Central memory CD4-positive, alpha-beta T cell (primary cell): ENCODE measurements at places on chromosomes 4 and X.
A peak's percentile ranks its signal among the peaks of the same experiment; 100 is the strongest.

GRCh38 chr4:113433536-113434246, 327.8 kb downstream of the CAMK2D start:
- no peak for DNase-seq

DNA sequence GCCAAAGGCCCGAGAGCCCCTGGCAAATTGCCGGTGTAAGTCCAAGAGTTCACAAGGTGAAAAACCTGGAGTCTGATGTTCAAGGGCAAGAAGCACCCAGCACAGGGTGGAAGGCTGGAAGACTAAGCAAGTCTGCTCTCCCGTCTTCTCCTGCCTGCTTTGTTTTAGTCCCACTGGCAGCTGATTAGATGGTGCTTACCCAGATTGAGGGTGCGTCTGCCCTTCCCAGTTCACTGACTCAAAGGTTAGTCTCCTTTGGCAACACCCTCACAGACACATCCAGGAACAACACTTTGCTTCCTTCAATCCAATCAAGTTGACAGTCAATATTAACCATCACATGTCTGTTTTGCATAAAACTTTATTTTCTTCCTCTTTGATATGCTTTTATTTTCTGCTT, 157.4 kb downstream of the HS3ST1 start:
- no peak for DNase-seq

GRCh38 chrX:31870267-31870666, 798.4 kb upstream of the FTHL17 start:
- DNase-seq: no peak

- no peak for DNase-seq
Observed at GRCh38 chr4:105496899-105497298, 23.0 kb upstream of the PPA2 start.

- no peak for DNase-seq
Observed at GRCh38 chr4:48178931-48179330, 44.9 kb upstream of the TXK start.

- no peak for DNase-seq
Observed at GRCh38 chr4:182324282-182324681, 81.1 kb downstream of the TENM3 start.

DNA sequence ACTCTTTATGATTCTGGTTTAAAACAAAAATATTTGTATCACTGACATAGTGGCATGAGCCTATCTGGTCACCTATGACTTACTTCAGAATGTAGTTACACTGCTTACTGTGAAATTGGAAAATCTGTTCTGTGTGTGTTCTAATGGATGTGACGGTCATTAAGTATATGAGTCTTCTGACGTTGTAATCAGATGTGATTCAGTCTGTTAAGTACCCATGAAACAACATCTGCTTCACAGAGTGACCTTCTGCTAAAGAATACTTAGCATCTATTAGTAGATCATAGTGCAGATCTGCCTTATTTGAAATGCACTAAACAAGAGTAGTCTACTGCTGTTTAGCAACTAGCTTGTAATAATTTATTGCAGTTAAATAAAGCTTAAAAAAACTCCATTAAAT, 317.1 kb downstream of the DCTD start:
- DNase-seq: no peak

- DNase-seq: no peak
Observed at GRCh38 chrX:140440876-140441275, 64.0 kb downstream of the SOX3 start.

DNA sequence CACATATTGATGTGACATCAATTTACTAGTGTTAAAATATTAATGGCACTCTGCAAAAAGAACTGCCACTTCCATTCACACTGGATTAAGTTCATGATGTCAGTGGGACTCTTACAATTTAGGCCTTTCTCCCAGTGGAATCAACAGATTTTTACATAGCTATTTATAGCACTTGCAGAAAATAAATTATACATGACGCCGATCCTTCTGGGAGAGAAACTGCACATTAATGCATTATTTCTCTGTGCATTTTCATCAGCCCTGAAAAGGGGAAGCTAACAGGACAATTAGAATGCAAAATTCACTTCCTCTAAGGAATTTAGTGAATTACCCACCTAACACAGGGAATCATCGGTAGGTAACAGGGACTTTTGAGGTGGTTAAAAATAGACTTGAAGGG, 15.7 kb downstream of the LGI2 start:
- no peak for DNase-seq

DNA sequence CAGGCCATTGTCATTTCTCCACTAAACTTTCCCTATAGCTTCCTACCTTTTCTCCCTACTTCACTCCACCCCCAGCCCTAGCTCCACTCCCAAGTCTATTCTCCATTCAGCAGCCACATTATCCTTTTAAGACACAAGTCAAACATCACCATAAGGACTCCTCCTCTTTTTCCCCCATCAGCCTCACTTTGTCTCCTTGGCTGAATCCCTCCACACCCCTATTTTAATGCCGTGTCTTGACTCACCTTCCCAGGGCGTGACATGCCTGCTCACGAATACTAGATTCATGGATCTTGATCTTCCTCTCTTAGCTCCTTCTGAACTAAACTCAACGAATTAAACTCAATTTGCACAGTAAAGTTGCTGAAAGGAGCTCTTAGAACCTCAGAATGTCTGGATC, 281.9 kb downstream of the PTTG2 start:
- no peak for DNase-seq

- no peak for DNase-seq
Observed at GRCh38 chr4:13599159-13599558, 28.4 kb downstream of the BOD1L1 start.

DNA sequence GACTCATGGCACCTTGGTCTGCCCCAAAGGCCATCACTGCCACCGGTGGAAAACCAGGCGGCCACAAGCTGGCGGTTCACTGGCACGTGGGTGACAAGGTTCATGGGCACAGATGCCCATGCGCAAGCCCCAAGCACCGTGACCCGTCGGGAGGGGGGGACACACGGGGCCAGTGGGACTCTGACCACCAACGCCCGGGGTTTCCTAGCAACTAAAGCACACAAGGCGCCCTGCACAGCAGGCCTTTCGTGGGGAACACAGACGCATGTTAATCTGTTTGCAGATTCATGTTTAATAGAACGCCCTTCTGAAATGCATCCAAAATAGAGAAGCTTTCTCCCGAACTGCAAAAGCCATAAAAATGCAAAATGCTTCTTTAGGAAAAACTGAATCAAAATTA, 43.9 kb downstream of the FAM53A start:
- DNase-seq: no peak

DNA sequence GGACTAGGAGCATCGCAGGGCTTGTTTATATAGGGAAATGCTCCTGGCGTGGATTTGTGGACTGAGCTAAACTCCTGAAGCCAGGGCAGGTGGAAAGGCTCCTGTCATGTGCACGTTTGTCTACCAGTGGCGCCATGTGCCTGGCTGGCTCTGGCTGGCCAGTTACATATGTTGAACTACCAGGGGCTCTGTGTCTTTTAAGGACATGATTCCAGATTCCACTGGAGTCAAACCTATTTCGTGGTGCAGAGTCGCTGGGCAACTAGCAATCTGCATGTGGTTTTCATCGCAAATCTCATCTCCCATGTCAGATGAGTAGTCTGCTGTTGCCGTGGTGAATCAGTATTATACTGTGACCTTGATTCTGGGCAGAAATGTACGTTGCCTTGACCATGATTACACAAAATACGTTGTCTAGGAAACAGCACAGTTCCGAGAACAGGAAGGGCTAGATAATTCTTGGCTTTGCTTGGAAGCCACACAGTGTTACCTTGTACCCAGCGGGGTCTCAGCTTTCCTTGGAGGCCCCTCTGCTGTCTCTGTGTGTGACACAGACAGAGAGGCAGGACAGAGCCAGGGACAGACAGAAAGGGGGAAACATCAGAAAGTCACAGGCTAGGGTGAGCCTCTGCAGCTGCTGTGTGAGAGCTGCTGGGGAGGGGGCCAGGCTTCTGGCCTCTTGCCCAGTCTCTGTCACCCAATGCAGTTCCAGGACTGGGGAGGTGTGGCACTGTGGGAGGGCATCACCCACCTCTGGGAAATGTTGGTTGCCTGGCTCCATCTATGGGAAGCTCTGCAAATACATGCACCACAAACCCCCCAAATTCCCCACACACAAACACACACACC, 19.2 kb downstream of the PNMA6E start:
- DNase-seq: no peak

GRCh38 chr4:40121515-40121914, 64.9 kb downstream of the N4BP2 start:
- DNase-seq: no peak

DNA sequence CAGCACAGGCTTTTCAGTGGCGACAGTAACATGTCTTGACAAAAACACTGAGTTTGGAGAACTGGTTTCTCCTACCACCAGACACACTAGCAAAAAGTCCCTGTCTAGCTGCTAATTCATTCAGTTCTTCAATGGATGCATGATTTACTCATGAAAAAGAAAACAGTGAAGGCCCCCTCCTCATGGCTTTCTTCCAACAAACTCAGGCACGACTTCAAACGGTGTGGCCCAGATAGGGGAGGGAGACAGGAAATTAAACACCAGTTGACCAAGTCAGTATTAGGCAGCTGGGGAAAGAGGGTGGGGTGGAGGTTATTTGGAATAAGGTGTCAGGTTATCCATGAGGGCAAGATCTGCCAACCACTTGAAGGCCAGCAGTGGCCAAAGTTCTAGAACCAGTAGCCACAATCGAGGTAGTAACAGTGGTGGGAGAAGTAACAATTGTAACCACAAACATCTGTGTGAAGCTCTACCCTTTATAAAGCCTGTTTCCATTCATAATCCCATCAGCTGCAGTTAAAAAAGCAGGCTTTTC, 60.2 kb downstream of the SEPSECS start:
- no peak for DNase-seq

DNA sequence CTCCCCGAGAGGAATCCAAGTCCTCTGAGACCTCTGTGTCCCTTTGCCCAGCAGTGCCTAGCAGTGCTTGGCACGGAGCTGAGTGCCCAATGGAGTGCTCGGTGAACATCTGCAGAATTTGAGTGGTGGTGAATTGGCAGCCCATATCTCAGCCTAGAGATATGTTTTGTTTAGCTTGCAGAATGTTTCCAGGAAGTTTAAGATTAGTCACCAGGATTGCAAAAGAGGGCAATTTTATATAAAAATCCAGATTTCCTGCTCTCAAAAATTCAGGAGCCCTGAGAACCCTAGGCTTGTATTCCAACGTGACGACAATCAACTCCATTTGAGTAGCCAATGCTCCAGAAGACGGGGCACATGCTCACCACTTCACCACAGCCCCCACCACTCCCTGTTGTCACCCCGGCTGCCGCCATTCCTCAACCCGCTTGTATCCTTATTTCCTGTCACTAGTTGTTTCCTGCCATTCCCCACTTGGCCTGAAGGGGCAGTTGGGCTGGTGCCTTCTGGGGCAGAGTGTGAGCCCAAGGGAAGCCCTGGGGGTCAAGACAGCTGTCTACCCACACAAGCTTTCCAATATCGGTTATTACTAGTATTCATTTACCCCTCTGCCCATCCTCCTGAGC, 116.9 kb downstream of the EFNB1 start:
- DNase-seq: no peak

DNA sequence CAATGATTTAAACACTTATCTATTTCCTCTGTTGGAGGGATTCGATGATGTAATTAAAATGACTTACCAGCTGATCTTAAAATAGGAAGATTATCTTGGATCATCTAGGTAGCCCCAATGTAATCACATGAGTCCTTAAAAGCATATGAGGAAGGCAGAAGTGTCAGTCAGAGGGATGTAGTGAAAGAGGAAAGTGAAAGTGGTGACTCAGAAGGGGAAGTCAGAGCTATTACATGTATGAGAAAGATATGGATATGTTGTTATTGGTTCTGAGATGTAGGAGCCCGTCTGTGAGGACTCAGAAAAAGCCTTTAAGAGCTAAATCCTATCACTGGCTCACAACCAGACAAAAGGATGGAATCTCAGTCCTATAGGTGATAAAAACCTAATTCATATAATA, 456.4 kb downstream of the DACH2 start:
- DNase-seq: no peak

GRCh38 chr4:54971474-54971950, 153.9 kb downstream of the KDR start:
- DNase-seq: no peak

GRCh38 chr4:138706201-138706600, 309.4 kb upstream of the NOCT start:
- no peak for DNase-seq

DNA sequence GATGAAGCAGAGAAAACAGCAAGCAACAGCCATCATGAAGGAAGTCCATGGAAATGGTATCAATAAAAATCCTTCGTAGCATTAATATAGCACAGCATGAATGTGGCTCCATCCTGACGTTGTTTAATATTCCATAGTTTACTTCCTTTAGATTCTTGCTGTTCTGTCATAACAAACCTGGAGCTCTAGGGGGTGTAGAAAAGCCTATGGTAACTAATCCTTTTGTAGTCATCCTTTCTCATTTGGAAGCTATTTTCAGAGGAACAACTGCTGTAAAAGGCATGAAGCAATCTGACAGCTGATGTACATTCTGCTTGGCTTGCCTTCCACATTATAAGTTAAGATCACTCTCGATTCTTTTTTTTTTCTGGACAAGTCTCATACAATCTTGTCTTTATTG, 914 bp downstream of the MYOZ2 start:
- DNase-seq: no peak

GRCh38 chrX:136171420-136171819, 24.1 kb downstream of the FHL1 start:
- DNase-seq: no peak

DNA sequence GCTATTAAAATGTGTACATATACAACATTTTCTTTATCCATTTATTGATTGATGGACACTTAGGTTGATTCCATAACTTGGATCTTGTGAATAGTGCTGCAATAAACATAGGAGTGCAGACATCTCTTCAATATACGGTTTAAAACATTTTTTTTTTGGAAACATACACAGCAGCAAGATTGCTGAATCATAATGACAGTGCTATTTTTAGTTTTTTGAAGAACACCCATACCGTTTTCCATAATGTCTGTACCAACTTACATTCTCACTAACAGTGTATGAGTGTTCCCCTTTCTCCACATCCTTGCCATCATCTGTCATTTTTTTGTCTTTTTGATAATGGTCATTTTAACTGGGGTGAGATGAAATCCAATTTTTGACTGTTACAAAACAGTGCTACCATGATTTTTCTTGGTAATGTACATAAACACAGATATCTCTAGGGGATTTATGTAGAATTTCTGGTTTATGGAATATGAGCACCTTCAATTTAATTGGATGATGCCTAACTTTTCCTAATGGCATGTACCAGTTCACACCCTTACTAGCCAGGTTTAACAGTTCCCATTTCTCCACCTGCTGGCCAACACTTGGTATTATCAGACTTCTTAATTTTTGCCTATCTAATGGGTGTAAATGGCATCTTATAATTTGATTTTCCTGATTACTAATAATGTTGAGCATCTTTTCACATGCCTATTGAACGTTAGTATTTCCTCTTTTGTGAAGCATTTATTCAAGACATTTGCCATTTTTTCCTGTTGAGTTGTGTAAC, 21.0 kb upstream of the TMSB15B start:
- DNase-seq: peak; percentile 13

DNA sequence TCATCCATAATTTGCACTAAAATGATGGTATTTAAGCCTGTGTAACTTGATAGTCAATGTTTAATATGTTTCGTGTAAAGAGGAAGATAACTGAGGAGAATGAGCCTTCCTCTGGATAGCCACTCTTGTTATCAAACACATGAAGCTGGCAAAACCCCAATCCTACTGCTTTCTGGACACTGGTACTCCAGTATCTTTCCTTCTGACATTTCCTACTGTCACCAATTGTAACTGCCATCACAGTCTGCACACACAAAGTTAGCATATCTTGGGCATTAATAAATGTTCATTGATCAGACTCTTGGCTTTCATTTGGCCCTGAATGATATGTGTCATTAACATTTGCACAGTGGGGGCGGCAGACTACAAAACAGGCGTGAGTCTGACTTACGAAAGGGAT, 419.1 kb downstream of the TMA16 start:
- no peak for DNase-seq
